A673 (cell line): ENCODE measurements at places on chromosomes 1 and 21. TPM values are rescaled to one million over a fixed set of nuclear protein-coding genes. Genes with fewer than 3 reads are reported as not detected.

The CELA2B gene
- not detected in 2 replicates for total RNA-seq

The ELAPOR1 gene
- total RNA-seq: 0.17 and 0.24 TPM in 2 replicates

The CASZ1 gene
- total RNA-seq: 1.6 and 1.9 TPM in 2 replicates

The RGL1 gene
- total RNA-seq: 67.2 and 74.0 TPM in 2 replicates
